ENCODE measurements at places on chromosomes 4 and X.

DNA sequence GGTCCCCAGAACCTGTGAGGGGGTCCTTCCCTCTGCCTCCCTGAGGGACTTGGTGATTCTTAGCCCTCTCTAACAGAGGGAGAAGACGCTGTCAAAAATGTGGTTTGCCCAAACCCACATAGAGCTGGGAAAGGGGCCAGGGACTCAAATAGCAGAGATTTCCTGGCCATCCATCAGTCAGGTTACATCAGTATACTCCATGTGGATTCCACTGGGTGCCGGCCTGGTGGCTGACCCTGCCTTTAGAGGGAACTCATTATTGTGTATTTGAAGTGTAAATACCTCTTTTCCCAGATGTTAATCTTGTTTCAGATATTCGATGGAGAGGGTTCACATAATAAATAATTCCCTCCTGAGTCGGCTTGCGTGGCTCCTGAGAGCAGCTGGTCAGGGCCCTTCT is 130.3 kb downstream of the TBL1X start:
- DNase-seq: no peak

GRCh38 chrX:71216485-71216884 is 6.5 kb upstream of the GJB1 start:
- no peak for DNase-seq

DNA sequence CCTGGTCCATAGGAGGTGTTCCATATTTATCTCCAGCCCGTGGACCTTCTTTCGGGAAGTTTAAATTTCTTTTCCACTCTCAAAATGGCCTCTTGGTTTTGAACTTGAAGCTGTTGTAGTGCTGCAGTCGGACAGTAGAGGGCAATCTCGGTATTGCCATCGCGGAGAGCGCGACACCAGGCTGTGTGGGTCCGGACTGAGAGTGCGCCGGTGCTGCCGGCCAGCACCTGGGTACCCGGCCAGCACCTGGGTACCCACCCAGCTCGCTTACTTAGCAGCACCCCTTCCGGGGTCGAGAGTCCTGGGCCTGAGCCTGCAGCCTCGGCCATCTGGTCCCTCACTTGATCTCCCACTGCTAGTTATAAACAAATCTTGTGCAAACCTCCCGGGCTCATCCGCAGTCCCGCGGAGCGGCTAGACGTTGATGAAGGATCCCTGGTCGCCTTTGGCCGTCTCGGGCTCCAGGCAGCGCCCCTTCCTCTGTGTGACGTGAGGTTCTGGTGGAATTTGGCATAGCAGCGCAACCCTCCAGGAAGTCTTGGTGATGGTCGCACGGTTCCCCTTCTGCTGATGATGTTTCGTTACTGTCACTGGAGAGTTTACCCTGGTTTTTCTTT is 18.0 kb downstream of the FAM9A start:
- peak; percentile 5 for DNase-seq

DNA sequence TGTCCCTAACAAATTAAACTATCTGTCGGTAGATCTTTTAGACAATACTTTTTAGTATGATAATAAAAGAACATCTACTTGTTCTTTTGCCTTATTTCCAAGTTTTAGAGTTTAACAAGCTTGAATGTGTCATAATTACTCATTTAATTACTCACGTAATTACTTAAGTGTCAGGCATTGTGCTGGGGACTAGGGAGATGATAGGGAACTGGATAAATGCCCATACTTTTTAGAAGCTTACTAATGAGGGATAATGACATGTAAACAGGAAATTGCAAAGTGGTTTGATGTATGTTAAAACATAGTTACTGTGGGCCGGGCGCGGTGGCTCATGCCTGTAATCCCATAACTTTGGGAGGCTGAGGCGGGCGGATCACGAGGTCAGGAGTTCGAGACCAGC is 158.3 kb downstream of the DMD start:
- no peak for DNase-seq

DNA sequence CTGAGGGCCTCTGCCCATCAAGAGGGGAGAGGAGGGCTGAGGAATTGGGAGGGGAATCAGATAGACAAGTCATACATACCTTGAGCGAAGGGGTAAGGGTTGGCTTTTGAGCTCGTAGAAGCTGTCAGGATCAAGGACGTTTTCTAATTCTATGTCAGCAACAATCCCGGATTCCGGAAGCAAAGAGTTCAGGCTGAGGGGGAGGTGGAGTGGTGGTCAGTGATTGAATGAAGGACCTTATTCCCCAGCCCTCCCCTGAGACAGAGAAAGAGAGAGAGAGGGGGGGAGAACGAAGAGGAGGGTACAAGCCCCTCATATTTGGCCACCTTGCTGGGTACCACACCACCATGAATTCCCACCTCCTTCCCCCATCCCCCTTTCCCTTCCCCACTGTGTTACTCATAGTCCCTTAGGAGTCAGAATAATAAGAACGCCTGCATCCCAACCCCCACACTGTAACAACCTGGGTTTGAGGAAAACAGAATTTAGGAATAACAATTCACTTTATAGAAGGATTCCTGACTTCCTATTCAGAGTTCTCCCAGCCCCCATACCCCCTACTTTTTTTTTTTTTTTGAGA is 2.7 kb downstream of the TFE3 start:
- DNase-seq: no peak

- no peak for DNase-seq
These were observed 15.3 kb downstream of the TKTL1 start for GRCh38 chrX:154310616-154311536.

- DNase-seq: no peak
These were observed 399.2 kb downstream of the IL15 start for GRCh38 chr4:142035566-142035965.

DNA sequence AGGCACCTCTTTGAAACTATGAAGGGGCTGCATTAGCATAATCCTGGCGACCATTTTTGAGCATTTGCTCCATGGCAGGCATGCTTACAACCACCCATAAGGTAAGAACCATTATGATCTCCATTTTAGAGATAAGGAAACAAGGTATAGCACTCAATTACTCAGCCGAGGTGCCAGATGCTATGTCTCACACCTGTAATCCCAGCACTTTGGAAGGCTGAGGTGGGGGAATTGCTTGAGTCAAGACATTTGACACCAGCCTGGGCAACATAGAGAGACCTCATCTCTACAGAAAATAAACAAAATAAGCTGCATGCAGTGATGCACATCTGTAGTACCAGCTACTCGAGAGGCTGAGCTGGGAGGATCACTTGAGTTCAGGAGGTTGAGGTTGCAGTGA is 43.6 kb downstream of the TIGD4 start:
- DNase-seq: no peak

- DNase-seq: no peak
These were observed 2.7 kb downstream of the USO1 start for GRCh38 chr4:75727073-75727472.

- DNase-seq: no peak
These were observed 74.8 kb upstream of the SMARCA5 start for GRCh38 chr4:143438710-143439109.

DNA sequence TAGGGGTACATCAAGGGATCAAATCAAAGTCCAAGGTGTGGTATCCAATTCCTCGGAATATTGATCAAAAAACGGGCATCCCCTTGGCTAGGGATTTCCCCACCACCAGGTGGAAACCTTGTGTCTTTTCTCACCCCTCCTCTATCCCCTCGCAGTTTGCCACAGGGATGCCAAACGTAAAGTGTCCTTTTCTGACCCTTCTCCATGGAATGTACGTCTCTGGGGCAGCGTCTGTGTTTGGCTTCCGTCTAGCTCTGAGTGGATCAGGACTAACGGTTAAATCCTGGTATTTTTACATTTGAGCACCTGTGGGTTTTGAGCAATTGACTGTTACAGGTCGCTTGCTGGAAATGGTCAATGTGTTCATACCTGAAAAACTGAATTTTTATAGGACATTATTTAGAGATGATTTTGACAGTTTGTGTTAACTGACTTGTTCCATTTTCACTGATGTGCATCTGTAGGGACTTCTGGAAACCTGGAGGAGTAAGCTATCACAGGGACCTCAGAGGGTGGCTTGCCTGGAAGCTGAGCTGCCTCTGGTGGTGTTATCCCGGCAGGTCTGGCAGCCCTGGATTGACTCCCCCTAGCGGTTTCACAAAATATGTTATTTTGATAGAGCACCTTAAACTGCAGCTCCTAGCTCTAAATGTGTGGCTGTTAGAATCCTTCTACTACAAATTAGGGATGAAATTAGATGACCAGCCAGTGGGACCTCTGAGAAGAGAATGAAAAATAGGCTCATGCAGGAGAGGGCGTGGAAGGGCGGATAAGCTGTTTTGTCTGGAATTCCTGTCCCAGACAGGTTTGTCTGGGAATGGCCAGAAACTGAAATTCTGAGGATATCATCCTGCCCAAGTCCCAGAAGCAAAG is 8.8 kb upstream of the MGST2 start:
- DNase-seq: peak; percentile 67

GRCh38 chr4:75376543-75376942 is 137.7 kb downstream of the RCHY1 start:
- no peak for DNase-seq

DNA sequence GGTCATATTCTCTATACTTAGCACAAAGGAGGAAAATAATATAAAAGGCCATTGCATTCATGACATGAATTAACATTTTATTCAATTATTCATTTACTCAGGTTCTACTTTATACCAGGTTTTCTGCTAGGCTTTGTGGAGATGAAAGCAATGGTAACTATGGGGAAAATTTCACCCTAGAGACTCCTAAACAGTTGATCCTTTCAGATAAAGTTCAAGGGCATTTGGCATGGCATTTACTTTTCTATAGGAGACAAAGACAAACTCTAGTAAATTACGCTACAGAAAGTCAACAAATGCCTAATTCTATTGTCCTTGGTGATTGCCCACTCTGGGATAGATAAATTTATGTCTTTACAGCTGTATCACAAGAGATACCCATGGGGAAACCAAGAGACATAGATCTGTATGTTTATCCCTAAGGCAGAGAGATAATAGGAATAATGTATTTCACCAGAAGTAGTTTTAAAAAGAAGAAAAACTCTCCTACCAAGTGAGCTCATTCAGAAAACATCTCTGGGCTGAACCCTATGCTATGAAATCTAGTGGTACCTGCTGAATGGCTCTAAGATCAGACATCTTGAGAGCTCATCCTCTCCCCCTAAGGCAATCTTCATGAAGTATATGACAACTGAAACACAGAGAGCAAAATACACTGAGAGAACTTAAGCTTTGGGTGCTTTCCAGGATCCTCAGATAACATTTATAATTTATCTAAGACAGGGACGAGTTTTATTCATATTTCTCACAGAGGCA is 316.7 kb downstream of the ANTXR2 start:
- DNase-seq: no peak

GRCh38 chr4:165874072-165874790 is 1.2 kb downstream of the TLL1 start:
- peak; percentile 38 for DNase-seq

DNA sequence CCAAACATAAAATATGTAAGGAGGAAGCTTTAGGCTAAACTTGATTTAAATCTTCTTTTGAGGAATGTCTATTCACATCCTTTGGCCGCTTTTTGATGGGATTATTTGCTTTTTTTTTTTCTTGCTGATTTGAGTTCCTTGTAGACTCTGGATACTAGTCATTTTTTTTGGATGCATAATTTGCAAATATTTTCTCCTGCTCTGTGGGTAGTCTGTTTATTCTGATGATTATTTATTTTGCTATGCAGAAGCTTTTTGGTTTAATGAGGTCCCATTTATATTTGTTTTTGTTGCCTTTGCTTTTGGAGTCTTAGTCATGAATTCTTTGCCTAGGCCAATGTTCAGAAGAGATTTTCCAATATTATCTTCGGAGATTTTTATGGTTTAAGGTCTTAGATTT is 144.9 kb downstream of the MAGEC2 start:
- DNase-seq: no peak

GRCh38 chrX:31658360-31658759 is 586.5 kb upstream of the FTHL17 start:
- no peak for DNase-seq

- DNase-seq: no peak
These were observed 31.1 kb downstream of the ACOX3 start for GRCh38 chr4:8409264-8410065.

DNA sequence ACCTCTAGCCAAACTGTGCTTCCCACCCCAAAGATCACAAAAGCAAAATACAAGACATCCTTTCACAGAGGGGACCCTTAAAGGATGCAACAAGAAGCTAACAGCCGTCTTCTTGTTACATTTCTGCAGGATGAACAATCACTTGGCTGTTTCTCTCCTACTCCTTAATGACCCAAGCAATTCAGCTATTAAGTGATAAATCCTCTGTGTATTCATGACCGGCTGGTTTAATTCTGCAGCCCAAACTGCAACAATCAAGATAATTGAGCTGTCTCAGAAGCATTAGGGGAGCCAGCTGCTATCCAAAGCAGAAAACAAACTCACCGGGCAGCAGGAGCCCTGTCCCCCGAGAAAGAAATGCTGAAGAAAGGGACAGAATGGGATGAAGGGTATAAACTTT is 85.9 kb upstream of the ACSL4 start:
- no peak for DNase-seq

DNA sequence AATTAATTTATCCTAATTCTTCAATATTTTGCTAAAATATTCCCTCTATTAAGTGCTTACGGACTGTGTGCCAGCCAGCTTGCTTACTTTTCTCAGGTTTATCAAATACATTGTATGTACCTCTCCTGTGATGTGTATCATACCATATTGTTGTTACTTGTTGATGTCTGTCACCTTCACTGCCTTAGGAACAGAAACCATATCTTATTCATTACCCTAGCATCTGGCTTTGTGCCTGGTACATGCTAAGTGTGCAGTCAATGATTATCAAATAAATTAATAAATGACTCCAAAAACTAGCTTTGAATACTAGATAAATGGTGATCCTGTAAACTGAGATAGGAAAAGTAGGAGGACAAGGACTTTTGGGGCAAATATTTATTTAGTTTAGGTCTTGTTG is 6.9 kb downstream of the CLCN3 start:
- DNase-seq: no peak

- no peak for DNase-seq
These were observed 419.6 kb downstream of the BCOR start for GRCh38 chrX:39677978-39678791.

DNA sequence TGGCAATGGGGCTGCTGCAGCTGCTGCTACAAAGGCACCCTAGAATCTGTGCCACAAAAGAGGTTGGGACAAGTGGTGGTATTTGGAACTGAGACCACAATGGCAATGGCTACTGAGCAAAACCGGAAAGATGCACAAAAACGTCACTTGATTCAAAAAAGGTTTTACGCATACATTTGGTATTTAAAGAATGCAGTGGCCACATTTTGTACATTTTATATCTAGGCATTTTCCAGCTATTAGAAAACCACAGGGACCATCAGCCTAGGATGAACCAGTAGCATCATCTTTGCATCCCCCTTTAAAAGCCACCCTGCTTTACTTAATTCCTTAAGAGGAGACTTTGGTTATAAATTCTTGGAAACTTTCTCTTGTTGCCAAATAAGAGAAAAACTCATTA is 104.8 kb upstream of the CXCL13 start:
- DNase-seq: no peak

DNA sequence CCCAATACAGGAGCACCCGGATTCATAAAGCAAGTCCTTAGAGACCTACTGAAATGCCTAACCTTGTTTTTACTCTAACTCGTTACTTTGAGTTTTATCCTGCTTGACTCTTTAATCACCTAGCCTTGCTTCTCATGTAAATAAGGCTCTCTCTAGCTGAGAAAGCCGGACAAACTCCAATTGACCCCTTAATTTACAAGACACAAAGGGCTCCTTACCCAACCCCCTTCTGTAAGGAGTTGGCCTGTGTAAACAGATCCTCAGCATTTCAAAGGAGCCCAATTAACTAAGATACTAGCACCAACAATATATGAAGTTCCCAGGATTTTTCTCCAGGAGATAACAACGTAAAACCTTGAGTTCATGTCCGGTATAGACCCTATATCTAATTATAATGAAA is 61.7 kb downstream of the CT47B1 start:
- no peak for DNase-seq

- DNase-seq: no peak
These were observed 14.9 kb upstream of the CDKN2AIP start for GRCh38 chr4:183429489-183429888.

GRCh38 chr4:101944649-101945048 is 154.1 kb downstream of the BANK1 start:
- no peak for DNase-seq
